ENCODE measurements at places on chromosomes 7 and 10. TPM values are rescaled to one million over a fixed set of nuclear protein-coding genes. Genes with fewer than 3 reads are reported as not detected.

FBXO24 gene
- polyA plus RNA-seq, result 1.5 TPM

DNA sequence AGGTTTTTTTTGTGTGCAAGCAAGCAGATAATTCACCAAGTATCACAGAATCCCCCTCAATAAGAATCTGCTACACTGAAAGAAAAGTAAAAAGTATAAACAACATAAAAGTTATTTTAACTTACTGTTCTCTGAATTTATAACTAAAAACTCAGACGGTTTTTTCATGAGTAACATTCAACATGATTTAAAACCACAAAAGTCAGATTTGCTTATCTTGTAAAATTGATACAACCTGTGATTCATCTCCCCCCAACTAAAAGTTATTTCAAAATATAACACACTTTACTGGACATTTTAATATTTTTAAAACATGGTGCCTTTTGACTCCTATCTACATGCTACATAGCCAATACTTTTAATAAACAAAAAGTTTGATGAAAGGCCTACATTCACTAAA, 32.8 kb downstream of the TSPAN12 start:
- DNase-seq, result no peak

VPS26A gene
- 99.9 TPM for polyA plus RNA-seq

GRCh38 chr7:66699998-66700397, 40.5 kb upstream of the RABGEF1 start:
- no peak for DNase-seq

PARD3 gene
- 62.1 TPM for polyA plus RNA-seq

ASB10 gene
- not detected for polyA plus RNA-seq

PPIF gene
- polyA plus RNA-seq, result 68.5 TPM

GRCh38 chr7:155911471-155912105, 99.3 kb upstream of the SHH start:
- DNase-seq, result no peak

GRCh38 chr7:66211429-66211828, 6.3 kb downstream of the TPST1 start:
- no peak for DNase-seq

ORAI2 gene
- polyA plus RNA-seq, result 21.5 TPM

GSTO1 gene
- 94.9 TPM for polyA plus RNA-seq

GRM8 gene
- polyA plus RNA-seq, result 7.0 TPM

CTAGE4 gene
- polyA plus RNA-seq, result 5.8 TPM

ZNF425 gene
- 6.4 TPM for polyA plus RNA-seq

- DNase-seq, result no peak
These were observed 223.2 kb downstream of the SH2D4B start for GRCh38 chr10:80760914-80761371.

DNA sequence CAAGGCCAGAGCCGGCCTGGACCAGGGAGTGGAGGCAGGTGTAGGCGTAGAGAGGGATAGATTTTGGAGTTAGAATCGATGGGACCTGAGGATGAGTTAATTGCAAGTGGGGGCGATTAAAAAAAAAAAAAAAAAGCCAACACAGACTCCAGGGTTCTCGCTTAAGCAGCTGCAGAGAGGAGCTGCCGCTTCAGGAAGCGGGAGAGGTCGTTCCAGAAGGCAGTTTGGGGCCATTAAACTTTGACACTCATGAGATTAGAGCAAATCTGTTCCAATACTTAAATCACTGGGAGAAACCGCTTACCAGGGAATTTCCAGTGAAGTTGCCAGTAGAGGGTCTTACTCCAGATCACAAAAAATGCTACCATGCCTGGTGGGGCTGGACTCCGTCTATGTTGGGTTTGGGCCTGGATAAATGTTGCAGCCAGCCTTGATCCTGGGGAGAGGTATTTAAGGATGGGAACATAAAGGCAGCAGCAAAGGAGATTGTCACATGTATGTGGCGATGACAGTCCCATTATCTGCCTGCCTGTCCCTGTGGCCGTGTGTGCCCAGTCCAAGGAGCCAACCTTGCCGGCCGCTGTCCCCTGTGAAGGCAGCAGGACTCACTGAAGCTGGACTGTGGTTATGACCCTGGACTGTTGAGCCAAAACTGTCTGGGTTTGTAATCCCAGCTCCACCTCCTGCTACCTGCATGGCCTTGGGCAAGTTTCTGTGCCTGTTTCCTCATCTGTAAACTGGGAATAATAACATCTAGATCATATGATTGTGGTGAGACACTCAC, 23.9 kb upstream of the GRID1 start:
- DNase-seq, result no peak

- no peak for DNase-seq
These were observed 4.7 kb upstream of the IGF2BP3 start for GRCh38 chr7:23474829-23475575.

ZPBP gene
- polyA plus RNA-seq, result 0.24 TPM

DNA sequence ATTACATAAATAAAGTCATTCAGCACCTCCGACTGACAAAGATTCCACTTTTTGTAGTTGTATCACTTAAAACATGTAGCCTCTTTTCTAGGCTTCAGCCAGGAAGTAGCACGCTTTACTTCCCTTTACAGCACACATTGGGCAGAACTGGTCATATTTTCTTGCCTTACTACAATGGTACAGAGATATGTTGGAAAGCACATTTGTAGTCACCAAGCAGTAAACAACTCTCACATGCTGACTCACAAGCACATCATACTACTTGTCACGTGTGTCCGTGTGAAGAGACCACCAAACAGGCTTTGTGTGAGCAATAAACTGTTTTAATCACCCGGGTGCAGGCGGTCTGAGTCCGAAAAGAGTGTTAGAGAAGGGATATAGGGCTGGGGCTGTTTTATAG, 1071.8 kb downstream of the DNAJB9 start:
- DNase-seq, result no peak

DNA sequence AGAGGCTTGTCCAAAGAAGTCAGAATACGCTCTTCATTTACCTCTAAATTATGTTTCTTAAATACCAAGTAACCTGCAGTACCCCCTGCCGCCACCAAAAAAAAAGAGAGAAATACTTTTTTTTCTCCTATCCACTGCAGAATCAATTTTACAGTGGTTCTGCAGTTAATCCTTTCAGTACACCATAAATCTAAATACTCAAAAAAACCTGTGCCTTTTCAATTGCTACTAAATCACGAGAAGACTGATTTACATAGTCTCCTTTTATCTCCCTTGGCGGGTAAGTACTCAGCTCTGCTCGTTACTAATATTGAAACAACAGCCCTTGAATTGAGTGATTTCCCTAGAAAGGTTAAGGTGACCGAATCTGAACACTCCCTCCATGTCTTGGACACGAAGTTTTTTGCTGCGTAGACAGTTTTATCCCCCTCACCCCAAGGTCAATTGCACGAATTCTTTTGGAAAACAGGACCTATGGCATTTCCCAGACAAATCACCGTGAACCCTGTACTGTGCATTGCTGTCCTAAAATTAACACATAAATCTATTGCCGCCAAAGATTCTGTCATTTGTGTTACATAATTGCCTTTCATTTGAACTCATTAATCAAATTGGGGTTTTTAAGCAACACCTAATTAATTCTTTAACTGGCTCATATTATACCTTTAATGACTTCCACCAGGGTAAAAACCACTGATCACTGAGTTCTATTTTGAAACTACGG, 512 bp upstream of the VIM start:
- DNase-seq, result peak; percentile 39

LIPJ gene
- polyA plus RNA-seq, result 0.06 TPM

DNA sequence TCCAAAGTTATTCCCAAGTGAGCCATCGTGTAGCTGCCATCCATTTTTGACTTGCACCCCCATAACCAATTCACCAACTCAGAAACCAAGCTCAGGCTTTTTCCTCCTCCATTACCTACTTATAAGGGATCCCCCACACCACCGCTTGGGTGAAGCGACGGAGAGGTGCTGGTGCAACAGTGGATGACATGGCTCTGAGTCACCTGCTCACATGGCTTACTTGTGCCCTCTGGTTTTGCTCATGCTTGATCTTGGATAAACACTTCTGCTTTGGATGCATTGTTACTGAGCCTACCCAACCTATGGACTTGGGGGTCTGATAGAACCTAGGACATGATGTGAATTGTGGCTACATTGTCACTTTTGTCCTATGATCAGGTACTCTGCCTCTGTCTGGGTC, 12.0 kb upstream of the AKR1B1 start:
- DNase-seq, result no peak

- no peak for DNase-seq
These were observed 87.2 kb downstream of the MDFIC start for GRCh38 chr7:115009139-115009538.

RABGEF1 gene
- polyA plus RNA-seq, result 29.0 TPM

GRCh38 chr10:47287365-47287802, 12.6 kb upstream of the GDF10 start:
- DNase-seq, result no peak

DNA sequence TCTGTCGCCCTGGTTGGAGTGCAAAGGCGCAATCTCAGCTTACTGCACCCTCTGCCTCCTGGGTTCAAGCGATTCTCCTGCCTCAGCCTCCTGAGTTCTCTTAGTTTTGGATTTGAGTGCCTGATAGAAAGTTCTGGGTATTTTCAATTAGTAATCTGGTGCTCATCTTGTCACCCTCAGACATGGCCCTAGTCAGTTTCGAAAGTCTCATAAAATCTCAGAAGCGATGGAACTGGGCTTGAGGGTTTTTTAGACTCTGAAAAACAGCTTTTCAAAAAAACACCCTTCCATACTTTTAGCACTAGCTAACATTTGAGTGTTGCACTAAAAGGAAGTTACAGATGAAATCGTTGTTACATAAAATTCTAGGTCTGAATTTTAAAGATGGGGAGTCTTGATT, 9.4 kb upstream of the PIP4K2A start:
- DNase-seq, result no peak

Measured in right renal pelvis (tissue), 4 donors.